Fibroblast of villous mesenchyme (primary cell): ENCODE measurements at places on chromosomes 12 and 14.

DNA sequence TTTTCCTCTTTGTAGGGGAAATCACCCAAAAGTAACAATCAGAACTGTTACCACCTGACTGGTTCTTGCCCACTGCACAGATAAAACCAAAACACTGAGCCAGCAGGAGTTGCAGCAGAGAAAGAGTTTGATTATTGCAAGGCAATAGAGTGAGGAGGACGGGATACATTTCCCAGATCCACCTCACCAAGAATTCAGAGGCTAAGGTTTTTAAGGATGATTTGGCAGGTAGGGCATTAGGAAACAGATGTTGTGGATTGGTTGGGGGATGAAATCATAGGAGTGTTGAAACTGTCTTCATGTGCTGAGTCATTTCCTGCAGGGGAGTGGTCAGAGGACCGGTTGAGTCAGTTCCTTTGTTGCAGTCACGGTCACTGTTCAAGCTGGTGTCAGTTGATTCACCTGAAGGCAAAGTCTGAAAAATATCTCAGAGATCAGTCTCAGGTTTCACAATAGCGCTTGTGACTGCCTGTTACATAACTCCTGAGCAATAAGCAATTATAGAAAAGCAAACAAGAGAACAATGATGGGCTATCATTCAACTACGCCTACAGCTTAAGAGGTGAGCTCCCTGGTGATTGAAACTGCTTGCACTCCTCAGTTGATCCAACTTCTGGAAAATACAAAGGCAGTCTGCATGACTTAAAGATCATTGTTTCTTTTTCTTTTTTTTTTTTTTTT, 20.3 kb upstream of the AMN1 start:
- peak; percentile 93 for DNase-seq

DNA sequence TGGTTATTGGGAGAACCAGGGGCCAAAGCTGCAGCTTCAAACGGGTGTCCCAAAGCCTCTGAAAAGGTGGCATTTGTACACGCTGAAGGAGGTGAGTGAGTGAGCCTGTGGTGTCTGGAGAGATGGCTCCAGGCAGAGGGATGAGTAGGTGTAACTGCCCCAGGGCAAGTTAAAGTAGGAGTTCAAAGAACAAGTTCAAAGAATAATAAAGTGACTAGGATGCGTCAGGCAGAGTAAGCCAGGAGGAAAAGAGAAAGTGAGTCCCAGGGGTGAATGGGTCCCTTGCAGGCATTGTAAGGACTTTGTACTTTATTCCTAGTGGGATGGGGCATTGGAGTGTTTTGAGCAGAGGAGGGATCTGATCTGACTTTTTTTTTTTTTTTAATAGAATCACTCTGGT, 201.4 kb upstream of the PWP1 start:
- no peak for DNase-seq

DNA sequence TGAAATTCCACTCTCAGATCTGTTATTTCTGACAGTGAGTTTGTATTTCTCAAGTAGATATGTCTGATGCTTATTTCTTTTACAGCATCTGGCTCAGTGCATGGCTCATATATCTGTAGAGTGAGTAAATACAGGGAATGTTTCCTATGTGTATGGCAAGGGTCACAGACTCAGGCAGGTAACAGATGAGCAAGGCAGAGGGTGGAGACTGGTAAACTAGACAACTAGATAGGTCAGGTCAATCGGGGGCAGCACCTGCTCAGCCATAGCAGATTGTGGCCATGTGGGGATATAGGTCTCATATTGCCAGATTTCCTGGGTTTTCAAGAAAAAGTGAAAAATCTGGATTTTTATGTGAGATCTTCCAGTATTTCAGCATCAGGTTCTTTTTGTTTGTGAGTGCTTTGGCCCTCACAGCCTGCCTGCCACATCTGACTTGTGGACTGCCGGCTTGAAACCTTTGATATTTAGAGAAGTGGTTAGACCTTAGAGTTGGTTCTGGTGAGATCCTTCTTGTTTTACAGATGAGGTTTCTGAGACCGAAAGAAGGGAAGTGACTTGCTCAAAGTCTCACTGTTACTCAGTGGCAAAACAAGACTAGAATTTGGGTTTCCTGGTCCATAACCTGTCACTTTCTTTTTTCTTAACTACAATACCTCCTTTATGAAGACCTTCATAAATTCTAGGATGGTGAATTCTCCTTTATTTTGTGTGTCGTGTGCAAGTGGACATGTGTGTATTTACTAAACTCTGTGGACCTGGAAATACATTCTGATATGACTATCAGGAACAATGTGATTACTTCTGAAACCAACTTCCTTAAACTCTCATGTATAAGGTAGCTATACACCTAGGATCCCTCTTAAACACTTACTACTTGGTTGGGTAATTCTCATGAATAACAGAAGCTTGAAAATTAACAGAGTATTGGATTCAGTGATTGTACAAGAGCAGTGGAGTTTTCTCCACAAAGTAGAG, 34.4 kb downstream of the PROX2 start:
- no peak for DNase-seq

DNA sequence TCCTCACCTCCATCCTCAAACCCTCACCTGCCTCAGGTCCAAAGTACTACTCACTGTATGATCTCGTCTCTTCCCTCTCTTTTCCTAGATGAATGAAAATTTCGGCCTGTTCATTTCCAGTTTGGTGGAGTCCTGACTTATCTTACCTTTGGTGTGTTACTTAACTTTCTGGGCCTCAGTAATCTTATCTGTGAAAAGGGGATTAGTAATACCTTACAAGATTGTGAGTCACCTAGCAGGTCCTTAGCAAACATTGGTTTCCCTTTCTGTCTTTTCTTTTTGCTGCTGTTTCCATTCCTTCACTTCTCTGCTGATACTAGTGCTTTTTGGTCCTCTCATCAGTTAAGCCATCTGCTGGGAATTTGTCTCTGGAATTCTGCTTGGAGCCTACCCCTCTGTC, 52.8 kb downstream of the AKAP6 start:
- DNase-seq: no peak

- DNase-seq: no peak
These were observed 44.8 kb downstream of the SSPN start for GRCh38 chr12:26239852-26240815.

- DNase-seq: peak; percentile 11
These were observed 60.5 kb downstream of the PTPRQ start for GRCh38 chr12:80504389-80505163.
